ENCODE measurements at places on chromosomes 3 and 15.

GRCh38 chr3:110077093-110077492 is 739.7 kb upstream of the DPPA4 start:
- DNase-seq: no peak

- DNase-seq: no peak
Observed at GRCh38 chr15:74171965-74172541, 1.5 kb upstream of the ISLR start.

- no peak for DNase-seq
Observed at GRCh38 chr15:33453761-33454160, 143.0 kb downstream of the RYR3 start.

DNA sequence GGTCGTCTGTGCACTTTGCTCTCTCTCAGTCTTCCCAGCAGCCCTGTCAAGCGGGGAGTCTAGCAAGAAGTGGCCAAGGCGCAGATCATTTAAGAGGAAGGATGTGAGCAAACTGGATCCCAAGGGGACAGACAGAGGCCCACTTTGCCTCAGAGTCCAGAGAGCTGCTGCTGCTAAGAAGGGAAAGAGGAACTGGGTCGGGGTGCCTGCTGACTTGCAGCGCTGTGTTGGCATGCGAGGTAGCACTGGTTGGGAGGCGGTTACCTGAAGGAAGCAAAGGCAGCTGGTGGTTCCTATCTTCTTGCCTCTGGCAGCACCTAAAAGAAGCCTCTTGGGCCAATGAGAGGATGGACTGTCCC is 28.1 kb downstream of the SMAD3 start:
- no peak for DNase-seq

DNA sequence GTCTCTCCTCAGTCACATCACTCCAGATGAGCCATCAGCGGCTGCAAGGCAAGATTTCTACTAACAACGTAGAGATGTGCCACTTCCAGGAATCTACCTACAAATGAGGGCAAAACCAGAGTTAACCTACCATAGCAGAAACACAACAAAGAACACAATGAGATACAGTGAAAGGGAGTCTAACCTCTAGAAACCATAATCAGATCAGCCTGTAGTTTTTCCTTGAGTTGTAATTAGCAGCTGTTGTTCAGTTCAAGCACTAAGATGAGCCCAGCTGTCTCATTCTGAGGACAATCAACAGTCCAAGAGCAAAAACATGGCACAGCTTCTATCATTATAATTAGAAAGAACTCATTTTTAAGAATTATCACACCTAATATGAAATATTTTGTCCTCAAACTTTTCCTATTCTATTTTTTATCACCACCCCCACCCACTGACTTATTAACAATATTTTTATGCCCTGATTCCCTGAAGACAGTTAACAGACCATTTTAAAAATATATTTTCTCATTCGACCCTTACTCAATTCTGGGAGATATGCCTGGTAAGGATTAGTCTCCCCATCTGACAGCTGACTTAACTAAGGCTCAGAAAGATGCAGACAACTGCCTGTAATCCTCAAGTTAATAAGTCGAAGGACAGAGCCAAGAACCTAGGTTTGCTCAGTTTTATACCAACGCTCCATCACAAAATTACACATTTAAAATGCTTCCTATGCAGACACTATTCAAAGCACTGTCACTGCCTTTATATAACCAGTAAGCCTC is 50.1 kb downstream of the MAGI1 start:
- DNase-seq: no peak

GRCh38 chr3:81863756-81864155 is 102.3 kb upstream of the GBE1 start:
- DNase-seq: no peak

DNA sequence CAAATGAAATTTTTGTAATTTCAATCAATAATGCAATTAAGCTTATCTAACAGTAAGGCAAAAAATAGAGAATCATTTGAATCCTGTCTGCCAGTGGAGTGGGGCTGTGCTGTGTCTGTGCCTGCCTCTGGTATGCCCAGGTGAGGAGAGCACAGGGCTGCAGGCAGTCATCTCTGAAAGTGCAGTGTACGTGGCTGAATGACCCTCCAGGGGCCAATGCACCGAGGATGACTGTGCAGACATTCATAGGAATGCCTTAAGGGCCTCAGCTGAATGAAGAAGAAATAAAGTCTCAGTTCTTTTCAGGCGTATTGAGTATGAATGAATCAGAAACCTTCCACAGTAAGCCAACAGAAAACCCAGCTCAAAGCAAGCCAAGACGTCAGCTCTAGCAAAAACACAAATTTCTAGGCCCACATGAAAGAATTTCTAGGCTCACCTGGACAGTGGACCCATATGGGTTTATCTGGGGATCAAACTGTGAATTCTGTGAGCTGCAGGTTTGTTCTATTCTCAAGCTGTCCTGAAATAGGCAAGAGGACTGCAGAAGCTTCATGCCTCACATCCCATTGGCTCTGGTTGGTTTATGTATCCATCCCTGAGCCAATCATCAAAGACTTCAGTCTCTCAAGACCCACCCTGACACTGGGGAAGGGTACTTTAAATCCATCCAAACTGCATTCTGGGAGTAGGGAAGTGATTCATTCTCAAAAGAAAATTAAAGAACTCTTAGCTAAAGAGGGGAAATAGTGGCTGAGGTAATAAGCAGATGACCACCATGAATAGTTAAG is 123.4 kb downstream of the SSR3 start:
- no peak for DNase-seq

- no peak for DNase-seq
Observed at GRCh38 chr3:108223928-108224327, 1.7 kb upstream of the IFT57 start.

GRCh38 chr15:39172380-39173281 is 408.2 kb upstream of the THBS1 start:
- DNase-seq: no peak
